CD14-positive monocyte (primary cell): ENCODE measurements at places on chromosomes 16 and 17.

GRCh38 chr16:68300734-68301459 is 9.8 kb downstream of the SLC7A6OS start:
- H3K27me3 ChIP-seq, result no peaks in the 10 kb centered on the region
- H3K27ac ChIP-seq, result peak overlapping the region; percentile 54
- H3K4me3 ChIP-seq, result no peak overlapping the region
- peaks cover 88% of the 10 kb centered on the region for H3K36me3 ChIP-seq
- peaks cover 11% of the 10 kb centered on the region for H3K4me1 ChIP-seq

- H3K36me3 ChIP-seq, result no peaks in the 10 kb centered on the region
- H3K4me1 ChIP-seq, result no peaks in the 10 kb centered on the region
- H3K27ac ChIP-seq, result no peak overlapping the region
- no peak overlapping the region for H3K4me3 ChIP-seq
These were observed 12.3 kb upstream of the CDC42EP4 start for GRCh38 chr17:73324160-73324475.

- no peak overlapping the region for H3K27ac ChIP-seq
- no peak for DNase-seq
- H3K4me1 ChIP-seq, result no peaks in the 10 kb centered on the region
- no peaks in the 10 kb centered on the region for H3K36me3 ChIP-seq
- H3K27me3 ChIP-seq, result no peaks in the 10 kb centered on the region
These were observed 169.1 kb downstream of the GSG1L start for GRCh38 chr16:27894386-27894785.

DNA sequence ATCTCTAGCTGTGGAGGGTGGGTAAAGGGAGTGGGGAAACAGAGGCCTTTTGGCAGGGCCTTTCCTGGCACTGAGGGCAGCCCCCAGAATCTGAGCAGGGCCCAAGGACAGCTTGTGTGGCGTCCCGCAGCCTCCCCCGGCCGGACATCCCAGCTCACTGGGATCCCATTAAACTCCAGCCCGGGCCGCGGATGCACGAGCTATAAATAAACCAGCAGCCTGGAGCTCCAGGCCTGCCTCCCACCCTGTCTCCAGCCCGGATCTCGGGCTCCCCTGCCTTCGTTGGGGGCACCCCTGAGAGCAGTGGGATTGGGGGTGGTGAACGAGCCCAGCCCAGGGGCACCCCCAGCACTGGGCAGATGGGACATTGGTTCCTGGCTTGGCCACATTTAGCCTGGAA is 13.8 kb upstream of the AATK start:
- no peak overlapping the region for H3K27ac ChIP-seq
- no peaks in the 10 kb centered on the region for H3K36me3 ChIP-seq
- no peaks in the 10 kb centered on the region for H3K27me3 ChIP-seq
- H3K4me1 ChIP-seq, result no peaks in the 10 kb centered on the region

DNA sequence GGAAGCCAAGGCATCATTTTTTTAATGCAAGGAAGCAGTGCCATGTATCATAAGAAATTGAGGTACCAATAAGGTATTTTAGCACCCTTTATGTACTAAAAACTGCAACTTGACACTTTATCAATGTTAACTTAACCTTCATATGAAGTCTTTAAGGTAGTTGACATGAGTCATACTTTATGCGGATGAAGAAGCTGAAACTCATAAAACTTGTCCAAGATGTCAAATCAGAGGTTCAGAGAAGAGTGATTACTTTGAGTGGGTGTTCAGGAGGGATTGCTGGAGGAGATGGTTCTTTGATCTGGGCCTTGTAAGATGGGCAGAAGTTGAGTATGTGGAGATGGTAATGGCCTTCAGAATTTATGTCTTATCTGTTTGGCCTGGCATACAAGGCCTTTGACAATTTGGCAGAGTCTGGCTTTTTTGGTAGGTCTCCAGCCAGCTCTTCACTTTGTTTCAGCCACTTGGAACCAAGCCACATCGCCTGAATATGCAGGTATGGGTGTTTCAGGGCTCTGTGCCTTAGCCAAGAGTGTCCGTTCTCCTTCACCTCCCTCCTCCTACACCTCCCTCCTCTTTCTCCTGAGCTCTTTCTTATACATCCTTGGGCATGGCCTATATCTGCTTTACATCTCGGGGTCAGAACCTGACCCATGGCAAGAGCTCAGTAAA is 23.7 kb downstream of the YPEL2 start:
- no peaks in the 10 kb centered on the region for H3K27me3 ChIP-seq
- DNase-seq, result no peak
- no peaks in the 10 kb centered on the region for H3K4me1 ChIP-seq

GRCh38 chr16:17839907-17840306 is 369.1 kb upstream of the XYLT1 start:
- H3K27ac ChIP-seq, result no peak overlapping the region
- no peak overlapping the region for H3K4me3 ChIP-seq
- no peaks in the 10 kb centered on the region for H3K27me3 ChIP-seq
- no peaks in the 10 kb centered on the region for H3K4me1 ChIP-seq
- no peaks in the 10 kb centered on the region for H3K36me3 ChIP-seq

DNA sequence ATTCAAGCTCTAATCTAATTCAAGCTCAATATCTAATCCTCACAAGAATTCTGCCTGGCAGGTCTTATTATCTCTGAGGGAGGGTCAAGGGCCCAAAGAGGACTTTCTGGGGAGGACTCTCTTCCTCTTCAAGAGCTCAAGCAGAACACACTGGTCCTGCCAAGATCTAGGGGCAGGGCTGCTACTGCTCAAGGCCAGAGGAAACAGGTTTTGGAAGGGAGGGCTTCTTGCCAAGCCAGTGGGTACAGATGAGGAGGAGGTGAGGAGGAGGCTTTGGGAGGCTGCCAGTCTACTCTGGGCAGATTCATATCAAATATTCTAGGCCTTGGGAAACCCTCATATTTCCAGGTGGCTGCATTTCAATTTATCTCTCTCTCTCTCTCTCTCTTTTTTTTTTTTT is 51.8 kb upstream of the IL34 start:
- no peak for DNase-seq
- no peak overlapping the region for H3K4me3 ChIP-seq
- no peaks in the 10 kb centered on the region for H3K27me3 ChIP-seq
- no peaks in the 10 kb centered on the region for H3K36me3 ChIP-seq

DNA sequence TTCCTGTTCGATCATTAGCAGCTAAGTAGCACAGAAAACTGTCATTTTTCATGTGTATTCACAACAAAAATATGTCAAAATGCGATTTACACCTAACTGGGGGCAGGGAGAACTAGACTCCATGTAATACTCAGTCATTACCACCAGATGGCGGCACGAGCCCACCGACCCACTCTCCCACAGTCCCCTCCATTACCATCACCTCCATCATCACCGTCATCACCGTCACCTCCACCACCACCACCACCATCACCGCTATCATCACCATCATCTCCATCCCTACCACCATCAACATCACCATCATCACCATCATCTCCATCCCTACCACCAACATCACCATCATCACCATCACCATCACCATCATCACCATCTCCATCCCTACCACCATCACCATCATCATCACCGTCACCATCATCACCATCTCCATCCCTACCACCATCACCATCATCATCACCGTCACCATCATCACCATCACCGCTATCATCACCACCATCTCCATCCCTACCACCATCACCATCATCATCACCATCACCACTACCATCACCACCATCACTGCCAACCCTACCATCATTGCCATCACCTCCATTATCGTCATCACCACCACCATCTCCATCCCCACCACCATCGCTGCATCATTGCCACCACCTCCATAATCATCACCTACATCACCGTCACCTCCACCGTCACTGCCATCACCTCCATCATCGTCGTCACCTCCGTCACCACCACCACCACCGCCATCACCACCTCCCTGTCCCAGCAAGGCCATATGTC is 14.4 kb downstream of the NDUFAF8 start:
- peaks cover 18% of the 10 kb centered on the region for H3K4me1 ChIP-seq
- H3K36me3 ChIP-seq, result peaks cover 53% of the 10 kb centered on the region

- H3K4me1 ChIP-seq, result no peaks in the 10 kb centered on the region
- H3K27me3 ChIP-seq, result no peaks in the 10 kb centered on the region
- no peaks in the 10 kb centered on the region for H3K36me3 ChIP-seq
- no peak for DNase-seq
- no peak overlapping the region for H3K27ac ChIP-seq
- H3K4me3 ChIP-seq, result no peak overlapping the region
These were observed 18.9 kb downstream of the DNAH17 start for GRCh38 chr17:78558181-78558850.

DNA sequence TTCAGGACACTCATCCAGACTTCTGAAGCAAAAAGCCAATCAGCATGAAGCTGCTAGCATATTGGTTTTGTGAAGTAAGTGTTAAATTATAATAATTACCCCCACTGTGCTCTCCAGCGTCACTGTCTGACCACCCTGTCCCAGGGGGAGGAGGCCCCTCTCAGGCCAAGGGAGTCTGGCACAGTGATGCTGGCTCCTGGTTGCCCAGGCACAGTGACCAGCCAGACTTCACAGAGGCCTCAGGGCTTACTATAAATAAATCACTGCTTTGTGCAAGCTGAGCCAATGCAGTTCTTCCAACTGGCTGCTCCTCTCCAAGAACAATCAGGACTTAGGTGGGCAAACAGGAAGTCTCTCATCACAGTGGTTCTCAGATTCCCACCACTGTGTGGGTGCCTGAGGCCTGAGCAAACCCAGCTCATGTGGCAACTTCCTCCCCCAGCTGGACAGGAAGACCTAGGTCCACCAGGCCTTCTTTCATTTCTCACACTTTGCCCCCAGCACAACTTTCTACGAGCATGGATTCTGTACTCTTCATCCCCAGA is 1.7 kb upstream of the DBNDD1 start:
- no peak overlapping the region for H3K27ac ChIP-seq
- peaks cover 37% of the 10 kb centered on the region for H3K27me3 ChIP-seq
- H3K4me3 ChIP-seq, result no peak overlapping the region
- peaks cover 42% of the 10 kb centered on the region for H3K4me1 ChIP-seq
- no peaks in the 10 kb centered on the region for H3K36me3 ChIP-seq
- no peak for DNase-seq

DNA sequence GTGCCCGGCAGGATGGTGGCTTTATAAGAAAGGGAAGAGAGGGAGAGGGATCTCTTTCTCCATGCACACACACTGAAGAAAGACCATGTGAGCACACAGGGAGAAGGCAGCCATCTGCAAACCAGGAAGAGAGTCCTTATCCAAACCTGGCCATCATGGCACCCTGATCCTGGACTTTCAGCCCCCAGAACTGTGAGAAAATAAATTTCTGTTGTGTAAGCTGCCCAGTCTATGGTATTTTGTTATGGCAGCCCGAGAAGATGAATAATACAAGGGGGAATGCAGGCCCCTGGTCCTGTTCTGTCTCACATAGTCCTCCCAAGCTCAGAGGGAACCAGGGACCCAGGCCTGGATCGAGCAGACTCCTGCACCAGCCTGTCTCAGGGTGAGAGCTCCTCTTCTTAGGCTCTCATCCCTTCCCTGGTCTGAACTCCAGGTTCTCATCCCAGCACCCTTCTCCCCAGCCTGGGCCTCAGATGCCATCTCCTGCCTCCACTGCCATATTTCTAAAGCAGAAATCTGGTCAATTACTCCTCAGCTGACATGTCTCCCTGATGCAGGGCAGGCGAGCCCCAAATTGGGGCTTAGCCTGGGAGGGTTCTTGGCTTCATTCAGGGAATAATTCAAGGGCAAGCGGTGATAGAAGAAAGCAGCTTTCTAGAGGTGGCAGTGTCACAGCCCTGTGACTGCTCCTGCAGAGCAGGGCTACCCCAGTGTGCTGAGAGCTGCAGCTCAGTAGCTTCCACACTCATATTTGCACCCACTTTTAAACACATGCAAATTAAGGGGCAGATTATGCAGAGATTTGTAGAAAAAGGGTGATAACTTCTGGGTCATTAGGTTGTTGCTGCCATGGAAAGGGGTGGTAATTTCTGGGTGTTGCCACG is 28.8 kb downstream of the IGFBP4 start:
- H3K27ac ChIP-seq, result no peak overlapping the region
- H3K4me1 ChIP-seq, result no peaks in the 10 kb centered on the region
- no peaks in the 10 kb centered on the region for H3K27me3 ChIP-seq

- H3K27ac ChIP-seq, result no peak overlapping the region
- no peaks in the 10 kb centered on the region for H3K4me1 ChIP-seq
- H3K27me3 ChIP-seq, result no peaks in the 10 kb centered on the region
- no peak for DNase-seq
- H3K36me3 ChIP-seq, result peaks cover 100% of the 10 kb centered on the region
These were observed 21.5 kb downstream of the GINS2 start for GRCh38 chr16:85667261-85667660.

- H3K4me1 ChIP-seq, result peaks cover 24% of the 10 kb centered on the region
- no peak overlapping the region for H3K4me3 ChIP-seq
- no peak for DNase-seq
- H3K27me3 ChIP-seq, result peaks cover 21% of the 10 kb centered on the region
These were observed 4.8 kb downstream of the BAIAP3 start for GRCh38 chr16:1338119-1338730.

GRCh38 chr17:58498177-58498828 is 10.1 kb upstream of the HSF5 start:
- no peak overlapping the region for H3K27ac ChIP-seq
- peaks cover 95% of the 10 kb centered on the region for H3K36me3 ChIP-seq
- no peak for DNase-seq
- H3K27me3 ChIP-seq, result no peaks in the 10 kb centered on the region

DNA sequence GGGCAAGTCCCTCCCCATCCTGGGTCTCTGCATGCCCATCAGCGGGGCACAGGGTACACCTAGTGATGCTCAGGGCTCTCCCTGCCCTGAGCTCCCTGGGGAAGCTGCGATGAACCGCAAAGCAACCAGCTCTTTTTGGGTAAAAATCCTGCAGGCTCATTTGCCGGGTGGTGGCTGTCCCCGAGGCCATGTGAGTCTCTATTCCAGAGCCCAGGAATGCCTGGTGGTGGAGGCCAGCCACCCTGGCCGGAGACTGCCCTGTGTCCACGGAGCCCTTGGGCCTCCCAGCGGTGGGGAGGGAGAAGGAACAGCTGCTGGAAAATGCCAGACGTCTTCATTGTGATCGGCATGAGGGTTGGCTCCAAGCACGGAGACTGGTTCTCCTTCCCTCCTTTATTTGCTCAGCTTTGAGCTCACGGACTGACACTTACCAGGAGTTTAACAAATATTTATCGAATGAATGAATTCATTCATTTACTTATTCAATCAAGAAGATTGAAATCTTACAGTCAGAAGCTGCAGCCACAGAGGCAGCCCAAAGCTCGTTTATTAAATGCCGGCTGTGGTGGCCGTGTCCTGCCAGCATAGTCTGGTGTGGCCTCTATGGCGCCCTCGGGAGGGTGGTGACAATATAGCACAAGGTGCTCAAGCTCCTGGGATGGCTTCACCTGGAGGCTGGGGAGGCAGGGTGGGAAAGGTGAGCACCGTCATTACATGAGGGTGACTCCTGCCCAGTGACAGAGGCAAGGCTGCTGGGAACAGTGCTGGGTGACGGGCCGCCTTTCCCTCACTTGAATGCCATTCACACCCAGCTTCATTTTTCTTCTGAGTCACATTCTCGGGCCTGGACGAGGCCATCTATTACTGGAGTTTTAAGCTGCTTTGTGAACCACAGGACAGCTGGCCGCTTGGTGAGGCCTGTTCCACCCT is 31.1 kb upstream of the JPH3 start:
- no peak overlapping the region for H3K27ac ChIP-seq
- H3K36me3 ChIP-seq, result no peaks in the 10 kb centered on the region
- no peak overlapping the region for H3K4me3 ChIP-seq
- no peaks in the 10 kb centered on the region for H3K4me1 ChIP-seq
- DNase-seq, result no peak
